Hematopoietic multipotent progenitor cell treated with erythropoietin and hydrocortisone succinate and interleukin-3 and kit ligand, for 6 days (in vitro differentiated cells): ENCODE measurements at places on chromosomes 7 and 10.

GRCh38 chr7:79130715-79131114 is 322.8 kb downstream of the MAGI2 start:
- no peak for DNase-seq

GRCh38 chr10:44715136-44715535 is 196.0 kb upstream of the TMEM72 start:
- no peak for DNase-seq

- no peak for DNase-seq
Measured at GRCh38 chr10:73576890-73577591, 14.1 kb downstream of the USP54 start.

DNA sequence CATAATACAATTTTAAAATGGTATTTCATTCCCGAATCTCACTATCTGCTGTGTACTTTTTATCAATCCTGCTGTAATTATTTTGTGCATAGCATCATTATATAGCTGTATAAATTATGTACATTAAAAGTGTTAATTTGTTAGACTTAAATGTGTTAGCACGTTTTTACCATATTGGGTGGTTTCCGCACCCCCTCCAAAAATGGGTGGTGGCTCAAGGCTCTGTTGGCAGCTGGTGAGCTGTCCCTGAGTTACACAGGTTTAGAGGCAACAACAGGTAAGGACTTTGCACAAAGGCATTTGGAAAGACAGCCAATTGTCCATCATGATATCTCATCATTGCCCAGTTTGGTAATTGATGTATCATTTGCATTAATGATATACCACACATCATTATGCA is 18.6 kb upstream of the LMTK2 start:
- DNase-seq: no peak

DNA sequence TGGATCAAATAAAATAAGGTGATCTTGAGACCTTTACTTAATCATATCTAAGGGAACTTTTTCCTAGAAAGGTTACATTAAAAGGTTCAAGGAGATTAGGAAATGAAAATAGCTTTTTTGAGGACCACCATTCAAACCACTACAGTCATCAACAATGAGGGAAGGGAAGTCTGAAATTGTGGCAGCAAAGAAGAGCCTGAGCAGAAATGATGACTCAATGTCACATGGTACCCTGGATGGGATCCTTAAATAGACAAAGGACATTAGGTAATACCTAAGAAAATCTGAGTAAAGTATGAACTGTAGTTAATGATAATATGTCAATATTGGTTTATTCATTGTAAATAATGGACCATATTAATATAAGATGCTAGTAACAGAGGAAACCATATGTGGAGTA is 236.0 kb downstream of the SEMA3D start:
- DNase-seq: no peak
